ENCODE measurements at places on chromosomes 7 and 10.

GRCh38 chr10:89793649-89794254 lies 92.4 kb downstream of the KIF20B start:
- peak; percentile 82 for DNase-seq

GRCh38 chr7:69228212-69228811 lies 370.0 kb upstream of the AUTS2 start:
- DNase-seq: no peak

GRCh38 chr7:39838326-39838725 lies 111.7 kb upstream of the CDK13 start:
- DNase-seq: no peak

DNA sequence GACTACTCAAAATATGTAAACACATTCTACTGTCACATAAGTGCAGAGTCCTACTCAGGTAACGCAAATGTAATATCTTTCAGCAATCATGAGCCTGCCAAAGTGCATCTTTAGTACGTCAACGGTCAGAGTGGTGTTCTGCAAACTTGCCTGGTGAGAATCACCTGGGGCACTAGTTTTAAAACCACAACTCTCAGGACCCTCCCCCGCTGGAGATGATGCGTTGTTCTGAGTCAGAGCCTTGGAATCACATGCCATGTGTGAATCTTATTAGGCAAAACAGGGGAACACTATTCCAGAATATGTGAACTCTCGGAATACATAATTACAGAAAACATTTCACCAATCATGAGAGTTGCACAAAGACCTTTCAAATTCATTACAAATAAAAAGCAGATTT lies 115.7 kb downstream of the TPK1 start:
- DNase-seq: no peak

GRCh38 chr7:96045919-96046318 lies 273.6 kb downstream of the DYNC1I1 start:
- no peak for DNase-seq

DNA sequence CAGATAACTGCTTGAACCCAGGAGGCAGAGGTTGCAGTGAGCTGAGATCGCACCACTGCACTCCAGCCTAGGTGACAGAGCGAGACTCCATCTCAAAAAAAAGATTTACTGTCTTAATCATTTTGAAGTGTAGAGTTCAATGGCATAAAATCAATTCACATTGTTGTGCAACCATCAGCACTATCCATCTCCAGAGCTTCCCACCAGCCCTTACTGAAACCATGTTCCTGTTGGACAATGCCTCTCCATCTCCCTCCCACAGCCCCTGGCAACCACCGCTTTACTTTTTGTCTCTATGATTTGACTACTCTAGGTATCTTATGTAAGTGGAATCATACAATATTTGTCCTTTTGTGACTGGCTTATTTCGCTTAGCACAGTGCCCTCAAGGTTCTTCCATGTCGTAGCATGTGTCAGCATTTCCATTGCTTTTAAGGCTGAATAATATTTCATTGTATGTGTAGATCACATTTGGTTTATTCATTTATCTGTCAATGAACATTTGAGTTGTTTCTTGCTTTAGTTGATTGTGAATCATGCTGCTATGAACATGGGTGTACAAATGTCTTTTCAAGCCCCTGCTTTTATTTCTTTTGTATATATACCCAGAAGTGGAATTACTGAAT lies 33.1 kb downstream of the NACAD start:
- no peak for DNase-seq

- peak; percentile 58 for DNase-seq
Observed at GRCh38 chr7:104772405-104773345, 241.3 kb upstream of the KMT2E start.

DNA sequence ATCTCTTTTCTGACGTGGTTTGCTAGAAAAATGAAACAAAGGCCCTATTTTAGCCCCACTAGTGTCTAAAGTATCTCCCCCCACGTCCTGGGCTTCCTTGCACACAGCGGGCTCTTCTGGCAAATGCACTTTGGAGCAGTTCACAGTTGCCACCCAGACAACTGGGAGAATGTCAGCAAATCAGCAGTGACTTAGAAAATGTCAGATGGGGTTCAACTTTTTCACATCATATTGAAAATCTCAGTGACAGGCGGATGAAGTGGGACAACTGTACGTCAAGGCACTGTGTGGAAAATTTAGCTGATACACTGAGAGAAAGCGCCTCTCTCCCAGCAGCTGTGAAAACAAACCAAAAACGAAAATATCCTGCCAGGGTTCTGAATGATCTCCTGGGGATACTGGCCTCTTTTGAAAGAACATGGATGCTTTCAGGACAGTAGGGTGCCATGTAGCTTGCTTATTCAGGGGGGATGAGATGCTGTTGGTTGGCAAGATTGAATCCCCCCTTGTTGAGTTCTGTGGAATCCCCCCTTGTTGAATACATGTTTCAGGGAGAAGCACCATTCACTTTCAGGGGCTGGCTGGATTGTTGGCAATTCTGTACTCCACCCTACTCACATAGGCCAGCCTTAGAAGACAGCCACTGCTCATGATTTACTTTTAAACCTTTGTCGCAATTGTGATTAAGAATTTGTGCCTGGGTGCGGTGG lies 372.8 kb upstream of the CELF2 start:
- no peak for DNase-seq

GRCh38 chr10:71706216-71707121 lies 13.1 kb downstream of the C10orf105 start:
- DNase-seq: no peak

- peak; percentile 7 for DNase-seq
Observed at GRCh38 chr10:63829573-63830149, 308.5 kb downstream of the REEP3 start.

GRCh38 chr7:71705901-71706596 lies 574.1 kb downstream of the GALNT17 start:
- no peak for DNase-seq

DNA sequence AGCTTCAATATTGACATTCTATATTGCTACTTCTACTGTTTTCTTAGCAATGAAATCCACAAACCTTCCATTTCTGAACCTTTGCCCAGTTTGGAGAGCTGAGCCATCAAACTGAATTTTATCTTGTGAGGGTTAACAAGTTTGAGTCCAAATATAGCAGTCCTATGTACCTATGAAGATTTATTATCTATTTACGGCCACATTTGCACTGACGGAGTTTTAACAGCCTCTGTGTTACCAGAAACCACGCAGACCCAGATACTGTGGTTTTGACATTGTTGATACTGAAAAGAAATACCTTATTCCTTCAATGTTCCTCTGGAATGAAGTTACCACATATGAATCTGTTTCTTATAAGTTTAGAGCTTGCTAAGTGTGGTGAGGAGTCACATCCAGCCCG lies 172.6 kb downstream of the FGFR2 start:
- no peak for DNase-seq

GRCh38 chr7:151161757-151162156 lies 5.7 kb downstream of the GBX1 start:
- no peak for DNase-seq

DNA sequence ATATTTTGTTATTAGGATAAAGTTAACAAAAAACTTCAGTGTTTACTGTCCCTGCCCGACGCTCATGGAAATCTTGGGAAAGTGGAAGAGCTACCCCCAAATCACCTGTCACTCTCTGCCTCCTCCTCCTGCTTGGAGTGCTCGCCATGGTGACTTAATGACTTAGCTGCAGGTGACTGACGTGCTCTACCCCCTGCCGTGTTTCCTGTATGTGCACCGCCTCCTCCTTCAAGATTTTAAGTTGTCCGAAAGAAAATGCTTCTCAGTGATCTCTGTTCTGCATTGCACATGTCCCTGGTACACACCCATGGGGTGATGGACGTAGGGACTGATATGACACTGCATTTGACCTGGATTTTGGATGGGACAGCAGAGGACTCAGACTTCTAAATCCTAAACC lies 338.8 kb upstream of the SHH start:
- DNase-seq: peak; percentile 13

GRCh38 chr10:43231523-43232078 lies 35.3 kb downstream of the RASGEF1A start:
- no peak for DNase-seq

GRCh38 chr7:71746006-71746405 lies 614.1 kb downstream of the GALNT17 start:
- peak; percentile 16 for DNase-seq

DNA sequence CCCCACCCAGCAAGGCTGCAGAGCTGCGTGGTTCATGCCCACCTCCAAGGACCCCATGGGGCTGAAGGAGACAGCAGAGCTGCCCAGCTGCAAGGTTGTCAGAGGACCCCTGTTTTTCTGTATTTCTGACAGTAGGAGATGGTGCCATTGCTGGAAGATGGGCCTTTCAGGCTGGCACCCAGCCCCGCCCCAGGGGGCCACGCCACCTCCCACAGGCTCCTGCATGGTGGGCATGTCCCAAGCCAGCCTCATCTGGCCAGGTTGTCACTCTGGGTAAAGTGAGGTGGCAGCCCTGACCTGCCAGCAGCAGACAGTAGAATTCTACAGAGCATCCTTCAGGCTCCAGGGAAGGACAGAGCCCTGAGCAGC lies 75.5 kb upstream of the RET start:
- DNase-seq: no peak

- no peak for DNase-seq
Observed at GRCh38 chr10:104646146-104646545, 5.1 kb downstream of the SORCS3 start.

DNA sequence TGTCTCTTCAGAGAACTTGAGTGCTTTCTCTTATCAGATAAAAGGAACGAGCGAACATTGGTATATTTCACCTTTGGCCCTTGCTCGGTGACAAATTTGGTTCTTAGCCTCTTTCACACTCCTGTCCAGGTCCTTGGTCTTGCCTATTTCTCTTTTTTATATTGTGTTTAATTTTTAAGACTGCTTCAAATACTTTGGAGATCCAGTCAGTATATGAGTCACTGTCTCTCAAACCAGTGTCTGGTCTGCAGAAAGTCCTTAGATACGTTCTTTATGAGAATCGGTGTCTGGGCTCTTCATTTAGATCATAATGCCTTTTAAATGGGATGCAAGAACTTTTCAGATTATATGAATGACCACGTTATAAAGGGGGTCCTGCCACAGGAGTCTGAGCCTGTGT lies 55.0 kb downstream of the PIK3AP1 start:
- no peak for DNase-seq

DNA sequence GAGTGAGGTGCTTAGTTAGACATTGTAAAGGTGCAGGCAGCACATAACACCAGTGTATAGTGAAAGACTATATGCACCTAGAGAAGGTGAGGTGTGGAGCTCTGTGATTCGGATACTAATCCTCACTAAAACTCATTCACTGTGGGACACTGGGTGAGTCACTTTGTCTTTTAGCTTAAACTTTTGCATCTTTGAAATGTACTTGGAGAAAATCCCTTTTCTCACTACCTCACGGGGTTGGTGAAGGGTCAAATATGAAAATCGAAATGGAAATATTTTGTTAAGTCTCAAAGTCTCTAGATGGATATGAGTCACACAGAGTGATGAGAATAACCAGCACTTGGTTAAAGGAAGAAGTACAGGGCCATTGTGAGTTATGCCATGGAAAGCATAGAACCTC lies 38.0 kb downstream of the MDFIC start:
- DNase-seq: no peak

DNA sequence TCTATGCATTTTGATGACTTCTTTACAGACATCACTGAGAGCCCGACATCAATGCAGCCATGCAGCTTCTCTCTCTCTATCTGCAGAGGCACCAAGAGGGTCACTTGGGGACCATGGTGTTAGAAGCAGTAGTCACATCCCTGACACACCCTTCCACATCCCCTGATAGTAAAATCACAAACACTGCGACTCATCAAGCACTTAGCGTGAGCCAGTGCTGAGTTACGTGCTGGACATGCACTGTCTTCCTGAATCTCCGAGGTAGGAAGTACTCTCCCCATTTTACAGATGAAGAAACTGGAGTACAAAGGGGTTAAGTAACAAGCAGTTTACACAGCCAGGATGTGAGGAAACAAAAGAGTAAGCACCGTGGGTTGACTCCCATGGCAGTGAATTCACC lies 109.2 kb downstream of the OSBPL3 start:
- no peak for DNase-seq

DNA sequence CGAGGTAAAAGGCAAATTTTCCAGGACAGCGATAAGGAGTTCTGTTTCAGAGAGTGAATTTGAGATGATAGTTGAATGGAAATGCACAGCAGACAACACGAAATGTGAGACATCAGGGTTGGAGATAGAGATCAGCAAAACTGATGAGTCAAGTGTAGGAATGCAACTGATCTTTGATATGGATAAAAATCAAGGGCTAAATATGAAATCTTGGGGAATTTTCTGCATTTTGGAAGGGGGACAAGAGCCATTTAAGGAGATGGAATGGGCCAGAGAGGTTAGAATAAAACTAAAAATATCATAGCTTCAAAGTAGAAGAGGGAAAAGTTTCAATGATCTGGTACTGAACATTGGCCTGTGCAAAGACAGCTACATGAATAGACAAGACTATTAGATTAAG lies 11.5 kb downstream of the CISD1 start:
- DNase-seq: no peak

DNA sequence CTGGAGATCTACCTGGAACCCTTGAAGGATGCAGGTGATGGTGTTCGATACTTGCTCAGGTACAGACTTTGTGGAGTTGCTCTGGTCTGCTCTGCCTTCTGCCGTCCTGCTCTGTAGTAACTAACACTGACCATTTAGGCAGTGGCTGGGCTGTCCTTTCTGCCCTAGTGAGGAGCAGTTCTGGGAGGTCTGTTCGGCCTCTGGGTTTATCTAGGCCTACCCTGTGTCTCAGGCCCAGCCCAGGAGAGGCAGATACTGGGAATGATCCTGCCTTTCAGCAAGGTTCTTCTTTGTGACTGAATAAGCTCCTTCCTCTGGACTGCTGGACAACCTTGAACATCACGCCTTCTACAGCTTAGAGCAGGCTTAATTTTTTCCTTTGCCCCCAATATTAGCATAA lies 1.7 kb downstream of the ZFYVE27 start:
- DNase-seq: no peak

DNA sequence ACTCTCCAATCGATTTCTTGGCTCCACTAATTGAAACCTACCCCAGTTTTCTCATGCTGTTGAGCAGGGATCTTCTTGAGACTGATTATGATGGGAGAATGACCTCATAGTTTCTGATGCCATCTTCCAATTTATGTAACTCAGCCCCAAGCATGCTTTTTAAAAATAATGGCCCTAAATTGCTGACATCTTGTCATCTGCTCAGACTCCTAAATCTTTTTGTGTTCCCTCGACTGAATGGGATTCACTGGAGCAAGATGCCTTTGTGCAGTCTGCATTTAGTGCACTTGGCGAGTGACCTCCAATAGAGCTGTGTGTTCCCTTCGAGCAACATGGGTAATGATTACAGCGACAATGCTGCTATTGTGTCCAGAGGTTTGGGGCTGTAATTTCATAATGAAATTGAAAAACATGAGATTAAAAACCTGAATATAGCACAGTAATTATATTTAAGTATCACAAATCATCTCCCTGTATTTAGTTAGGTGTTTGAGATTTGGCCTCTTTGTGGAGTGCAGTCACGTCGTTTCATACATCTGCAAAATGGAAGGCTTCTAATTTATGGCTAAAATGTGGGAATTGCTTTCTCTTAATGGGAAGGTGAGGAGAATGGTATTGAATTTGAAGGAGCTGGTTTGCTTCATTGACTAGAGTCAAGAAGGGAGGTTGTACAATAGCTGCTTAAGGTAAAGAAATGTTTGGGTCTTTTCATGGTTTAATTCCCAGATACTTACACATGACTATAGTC lies 192.9 kb downstream of the AUTS2 start:
- no peak for DNase-seq
